ENCODE measurements at places on chromosomes 3 and 15. TPM values are rescaled to one million over a fixed set of nuclear protein-coding genes. Genes with fewer than 3 reads are reported as not detected.

DNA sequence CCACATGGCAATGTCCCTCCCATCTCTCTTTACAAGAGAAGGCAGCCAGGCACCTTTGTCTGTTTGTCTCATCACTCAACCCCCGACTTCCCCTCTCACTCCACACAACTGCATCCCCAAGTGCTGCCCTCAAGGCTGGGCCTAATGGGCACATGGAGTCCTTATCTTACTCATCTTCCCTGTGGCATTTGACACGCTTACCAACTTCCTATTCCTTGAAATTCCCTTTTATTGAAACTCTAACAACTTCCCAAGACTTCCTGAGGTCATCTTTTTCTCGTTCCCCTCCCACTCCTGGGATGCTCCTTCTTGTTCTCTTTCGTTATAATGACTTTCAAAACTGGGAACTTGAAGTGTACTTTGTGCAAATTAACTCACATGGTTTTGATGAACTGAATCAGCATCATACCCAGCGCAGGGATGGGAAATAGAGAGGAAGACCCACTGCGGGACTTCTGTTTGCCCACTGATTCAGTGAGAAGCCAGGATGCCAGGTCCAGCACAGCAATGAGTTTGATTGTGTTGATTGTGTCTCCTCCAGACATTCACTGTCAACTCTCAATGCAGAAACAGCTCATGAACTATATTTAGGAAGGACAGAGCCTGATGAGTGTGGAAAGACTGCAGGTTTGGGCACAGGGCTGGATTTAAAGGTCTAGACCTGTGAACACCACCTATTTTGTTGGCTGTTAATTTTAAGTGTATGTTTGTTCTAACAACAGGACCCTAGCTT, 104.7 kb upstream of the TNIK start:
- H3K4me3 ChIP-seq: no peak overlapping the region
- no peak for DNase-seq
- peaks cover 3% of the 10 kb centered on the region for H3K4me1 ChIP-seq
- no peaks in the 10 kb centered on the region for H3K36me3 ChIP-seq

DNA sequence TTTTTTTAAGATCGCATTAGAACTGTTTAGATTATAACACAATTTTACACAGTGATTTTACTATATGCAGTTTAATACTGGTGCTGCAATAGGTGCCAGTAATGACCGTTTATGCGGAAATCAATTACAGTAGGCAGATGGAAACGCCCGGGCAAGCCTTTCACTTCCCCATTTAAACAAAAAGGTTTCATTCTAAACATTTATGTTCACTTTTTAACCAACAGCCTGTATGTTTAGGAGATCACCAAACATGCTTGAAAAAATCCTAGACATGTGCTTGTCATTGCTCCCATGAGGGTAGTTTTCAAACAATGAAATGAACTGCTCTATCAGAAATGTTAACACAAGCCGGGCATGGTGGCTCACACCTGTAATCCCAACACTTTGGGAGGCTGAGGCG, 2.7 kb downstream of the BNIP2 start:
- no peak for DNase-seq
- peaks cover 29% of the 10 kb centered on the region for H3K4me1 ChIP-seq
- no peak overlapping the region for H3K27ac ChIP-seq
- no peak overlapping the region for H3K4me3 ChIP-seq
- H3K27me3 ChIP-seq: no peaks in the 10 kb centered on the region
- H3K36me3 ChIP-seq: no peaks in the 10 kb centered on the region

GRCh38 chr3:58392181-58392580, 41.5 kb downstream of the PDHB start:
- DNase-seq: no peak
- no peaks in the 10 kb centered on the region for H3K27me3 ChIP-seq
- no peak overlapping the region for H3K27ac ChIP-seq
- H3K4me3 ChIP-seq: no peak overlapping the region

The ASB14 gene
- total RNA-seq: not detected

GRCh38 chr3:16407366-16407765, 106.1 kb downstream of the RFTN1 start:
- no peaks in the 10 kb centered on the region for H3K4me1 ChIP-seq
- H3K4me3 ChIP-seq: no peak overlapping the region
- DNase-seq: no peak
- no peak overlapping the region for H3K27ac ChIP-seq

- H3K4me3 ChIP-seq: no peak overlapping the region
- peaks cover 2% of the 10 kb centered on the region for H3K36me3 ChIP-seq
- H3K27ac ChIP-seq: peak overlapping the region; percentile 35
- peaks cover 74% of the 10 kb centered on the region for H3K4me1 ChIP-seq
- H3K27me3 ChIP-seq: no peaks in the 10 kb centered on the region
Observed at GRCh38 chr3:52259035-52259434, 13.5 kb downstream of the PPM1M start.

DNA sequence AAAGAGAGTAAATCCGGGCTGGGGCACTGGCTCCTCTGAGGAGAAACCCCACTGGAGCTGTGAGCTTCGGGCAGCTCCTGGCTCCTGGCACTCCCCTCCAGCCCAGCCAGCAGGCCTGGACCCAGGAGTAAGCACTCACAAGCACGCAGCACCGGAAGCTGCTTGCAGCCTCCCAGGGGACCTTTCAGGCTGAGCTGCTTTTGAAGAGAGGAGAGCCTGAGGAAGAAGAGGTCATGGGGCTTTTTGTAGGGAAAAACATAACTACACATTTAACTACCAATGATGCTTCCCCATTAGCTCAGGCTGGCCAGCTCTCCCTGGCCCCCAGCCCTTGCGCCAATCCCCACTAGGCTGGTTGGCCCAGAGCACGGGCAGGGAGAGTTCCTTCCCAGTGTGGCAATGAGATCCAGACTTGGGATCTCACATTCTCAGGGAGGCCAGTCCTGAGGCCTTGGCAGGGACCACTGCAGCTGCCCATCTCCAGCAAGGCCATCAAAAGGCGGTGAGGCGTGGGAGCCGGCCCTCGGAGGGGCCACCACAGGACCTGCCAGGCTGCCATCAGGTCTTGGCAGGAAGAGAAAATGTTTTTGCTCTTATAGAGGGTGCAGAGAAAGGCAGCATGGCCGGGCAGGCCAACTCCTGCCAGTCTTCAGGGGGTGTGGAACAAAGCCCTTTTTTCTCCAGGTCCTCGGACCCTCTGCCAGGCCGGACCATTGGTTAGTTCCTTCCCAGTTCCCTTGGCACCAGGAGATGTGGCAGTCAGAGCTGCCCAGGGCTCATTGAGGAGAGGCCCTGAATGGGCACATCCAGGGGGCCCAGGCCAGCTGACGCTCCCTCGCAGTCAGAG, 41.5 kb upstream of the MFGE8 start:
- no peaks in the 10 kb centered on the region for H3K4me1 ChIP-seq
- no peaks in the 10 kb centered on the region for H3K36me3 ChIP-seq
- H3K27me3 ChIP-seq: no peaks in the 10 kb centered on the region
- H3K4me3 ChIP-seq: no peak overlapping the region
- no peak for DNase-seq

GRCh38 chr3:121747976-121748375, 1.6 kb downstream of the GOLGB1 start:
- H3K36me3 ChIP-seq: no peaks in the 10 kb centered on the region
- H3K27ac ChIP-seq: no peak overlapping the region
- H3K4me1 ChIP-seq: peaks cover 14% of the 10 kb centered on the region
- no peak overlapping the region for H3K4me3 ChIP-seq

DNA sequence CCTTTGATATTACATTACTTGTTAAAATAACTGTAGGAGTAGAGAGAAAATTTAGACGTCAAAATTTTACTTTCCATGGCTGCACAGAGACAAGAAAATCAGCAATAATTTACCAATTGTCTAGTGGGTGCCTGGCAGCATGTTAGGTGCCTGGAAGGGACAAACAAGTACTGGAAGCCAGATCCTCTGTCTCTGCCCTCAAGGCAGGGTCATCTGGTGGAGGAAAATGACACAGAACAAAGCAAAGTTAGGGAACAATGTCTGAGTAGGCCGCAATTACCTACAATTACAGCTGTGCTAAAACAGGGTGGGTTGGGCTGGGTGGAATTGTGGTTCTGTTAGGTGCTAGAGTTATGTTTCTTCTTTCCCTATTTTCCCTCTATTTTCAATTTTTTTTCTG, 7.4 kb downstream of the CCDC174 start:
- H3K27me3 ChIP-seq: no peaks in the 10 kb centered on the region
- no peak overlapping the region for H3K27ac ChIP-seq
- DNase-seq: no peak

All from T-cell (primary cell).